Transverse colon (tissue), 4 donors: ENCODE measurements at places on chromosomes 11 and 22.
A peak's percentile ranks its signal among the peaks of the same experiment; 100 is the strongest.

- no peaks in the 10 kb centered on the region for H3K4me1 ChIP-seq
- H3K27me3 ChIP-seq, result no peaks in the 10 kb centered on the region
- no peak overlapping the region for H3K27ac ChIP-seq
- H3K4me3 ChIP-seq, result no peak overlapping the region
Measured at GRCh38 chr11:109911488-109911887, 181.7 kb upstream of the ZC3H12C start.

- peak overlapping the region; percentile 48 for H3K27ac ChIP-seq
- DNase-seq, result no peak
- H3K36me3 ChIP-seq, result no peaks in the 10 kb centered on the region
- H3K4me1 ChIP-seq, result peaks cover 9% of the 10 kb centered on the region
Measured at GRCh38 chr22:23306926-23307325, 126.6 kb downstream of the BCR start.

GRCh38 chr11:8773916-8774539, 91.4 kb downstream of the RPL27A start:
- H3K4me1 ChIP-seq, result peaks cover 50% of the 10 kb centered on the region
- no peak overlapping the region for H3K4me3 ChIP-seq
- no peaks in the 10 kb centered on the region for H3K36me3 ChIP-seq

GRCh38 chr11:10728789-10729472, 22.1 kb upstream of the CTR9 start:
- DNase-seq, result no peak
- peaks cover 9% of the 10 kb centered on the region for H3K4me1 ChIP-seq
- H3K27ac ChIP-seq, result peak overlapping the region; percentile 42
- H3K27me3 ChIP-seq, result no peaks in the 10 kb centered on the region

DNA sequence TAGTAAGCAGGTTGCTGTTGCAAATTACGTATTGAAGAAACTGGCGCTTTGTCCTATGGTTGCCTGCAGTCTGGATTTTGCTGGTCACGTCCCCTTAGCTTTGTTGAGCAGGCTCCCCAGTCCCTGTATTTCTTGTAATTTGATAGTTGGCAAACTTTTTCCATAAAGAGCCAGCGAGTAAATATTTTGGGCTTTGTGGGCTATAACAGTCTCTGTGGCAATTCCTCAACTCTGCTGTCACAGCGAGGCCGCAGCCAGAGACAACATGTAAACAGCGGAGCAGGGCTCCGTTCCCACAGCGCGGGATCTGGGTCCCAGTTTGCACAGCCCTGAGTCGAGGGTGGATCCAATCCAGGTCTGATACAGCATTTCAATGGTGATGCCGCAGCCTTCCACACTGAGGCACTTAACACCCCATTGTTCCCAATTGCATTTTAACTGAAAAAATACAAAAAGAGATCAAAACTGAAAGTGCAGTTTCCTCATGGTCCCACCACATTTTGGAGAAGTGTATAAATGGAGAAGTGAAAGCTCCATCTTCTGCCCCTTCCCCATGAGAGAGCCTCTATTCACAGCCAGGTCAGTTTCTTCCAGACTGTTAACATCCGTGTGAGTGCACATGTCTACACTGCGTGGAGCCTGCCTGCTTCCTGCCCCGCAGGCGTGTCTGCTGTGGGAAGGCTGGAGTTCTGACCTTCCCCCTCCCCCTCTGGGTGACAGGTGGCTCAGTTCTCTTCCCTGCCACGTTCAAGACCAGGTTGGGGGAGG, 89.1 kb downstream of the RPS6KA4 start:
- H3K27me3 ChIP-seq, result peaks cover 2% of the 10 kb centered on the region
- no peak overlapping the region for H3K4me3 ChIP-seq

DNA sequence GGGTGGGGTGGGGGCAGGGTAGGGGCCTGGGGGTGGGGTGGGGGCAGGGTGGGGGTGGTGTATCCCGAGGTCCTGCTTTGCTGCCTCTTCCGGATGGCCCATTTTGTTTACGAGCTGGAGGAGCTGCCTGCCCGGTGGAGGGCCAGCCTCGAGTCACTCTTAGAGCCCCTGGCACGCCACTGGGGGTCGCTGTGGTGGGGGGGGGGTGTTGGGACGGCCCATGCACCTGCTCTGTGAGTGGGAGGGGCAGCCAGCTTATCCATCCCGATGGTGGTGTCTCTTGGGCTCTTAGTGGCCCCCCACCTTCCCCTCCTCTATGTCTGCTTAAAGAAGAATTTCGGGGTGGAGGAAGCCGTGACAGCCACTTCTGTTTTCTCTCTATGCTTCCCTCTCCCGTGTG, 24.6 kb downstream of the MRGPRD start:
- no peak for DNase-seq
- no peaks in the 10 kb centered on the region for H3K27me3 ChIP-seq
- no peaks in the 10 kb centered on the region for H3K36me3 ChIP-seq
- no peak overlapping the region for H3K4me3 ChIP-seq
- H3K27ac ChIP-seq, result peak overlapping the region; percentile 80

- H3K4me1 ChIP-seq, result no peaks in the 10 kb centered on the region
- no peak overlapping the region for H3K27ac ChIP-seq
- DNase-seq, result no peak
Measured at GRCh38 chr11:122733318-122733717, 77.8 kb downstream of the UBASH3B start.

DNA sequence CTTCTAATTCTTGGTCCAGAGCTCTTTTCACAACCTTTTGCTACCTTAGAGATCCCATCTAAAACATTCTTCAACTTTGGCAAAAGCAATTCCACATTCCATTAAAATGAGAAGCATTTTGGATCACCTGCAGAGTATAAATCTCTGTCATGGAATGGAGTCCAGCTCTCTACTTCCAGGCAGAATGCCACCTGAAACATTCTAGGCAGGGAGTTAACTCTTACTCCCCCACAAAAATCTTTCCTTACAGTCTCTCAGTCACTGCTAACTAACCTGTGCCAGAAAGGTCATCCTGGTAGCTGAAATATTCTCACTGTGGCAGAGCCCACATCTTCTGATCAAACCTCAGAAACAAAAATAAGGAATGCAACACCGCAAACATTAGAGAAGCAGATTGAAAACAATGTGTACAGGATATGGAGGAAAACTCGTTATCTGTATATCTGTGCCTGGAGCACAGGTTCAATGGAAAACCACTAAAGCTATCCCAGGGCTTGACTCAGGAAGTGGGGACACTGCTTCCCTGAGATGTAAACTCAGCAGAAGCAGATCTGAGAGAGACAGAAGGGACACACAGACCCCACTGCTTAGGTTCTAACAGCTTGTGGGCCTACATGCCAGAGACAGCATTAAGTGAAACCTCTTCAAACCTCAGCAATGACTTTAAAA, 78.9 kb downstream of the KCNC1 start:
- no peaks in the 10 kb centered on the region for H3K36me3 ChIP-seq
- no peaks in the 10 kb centered on the region for H3K27me3 ChIP-seq
- no peak overlapping the region for H3K4me3 ChIP-seq
- H3K27ac ChIP-seq, result peak overlapping the region; percentile 50
- no peak for DNase-seq
